Myocyte (in vitro differentiated cells): ENCODE measurements at places on chromosomes 7 and 10. TPM values are rescaled to one million over a fixed set of nuclear protein-coding genes. Genes with fewer than 3 reads are reported as not detected.

The NRG3 gene
- not detected in 2 replicates for total RNA-seq

The SEMA3C gene
- total RNA-seq, result 165 and 180 TPM in 2 replicates

The OPN1SW gene
- 2.8 and 3.4 TPM in 2 replicates for total RNA-seq

The PRKG1 gene
- total RNA-seq, result 14.8 and 26.7 TPM in 2 replicates

The NPC1L1 gene
- total RNA-seq, result not detected in 2 replicates

The UCN3 gene
- not detected in 2 replicates for total RNA-seq

The APBB1IP gene
- total RNA-seq, result not detected in 2 replicates

The HTR5A gene
- total RNA-seq, result not detected in 2 replicates

The CYP3A7 gene
- total RNA-seq, result 0.29 and 0.47 TPM in 2 replicates

The VWA2 gene
- 0.26 and 0.45 TPM in 2 replicates for total RNA-seq

The SLC26A3 gene
- total RNA-seq, result not detected in 2 replicates

The DOCK1 gene
- total RNA-seq, result 35.1 and 37.6 TPM in 2 replicates

The CPN1 gene
- not detected in 2 replicates for total RNA-seq

The MOGAT3 gene
- not detected in 2 replicates for total RNA-seq

The LRRD1 gene
- 0.26 and 0.29 TPM in 2 replicates for total RNA-seq

The HOXA3 gene
- total RNA-seq, result 1.7 and 4.4 TPM in 2 replicates

The SDK1 gene
- total RNA-seq, result 1.9 and 2.8 TPM in 2 replicates

The GNB2 gene
- total RNA-seq, result 96.5 and 115 TPM in 2 replicates

The MBL2 gene
- not detected in 2 replicates for total RNA-seq

The PCDH15 gene
- not detected in 2 replicates for total RNA-seq

The OR6V1 gene
- total RNA-seq, result not detected in 2 replicates

The VENTX gene
- 0.05 TPM in 1 of 2 replicates, not detected in the other for total RNA-seq

The DGKB gene
- 3.7 and 4.1 TPM in 2 replicates for total RNA-seq

The MSANTD7 gene
- 15.2 and 15.9 TPM in 2 replicates for total RNA-seq

The CPA2 gene
- total RNA-seq, result not detected in 2 replicates

The BAMBI gene
- total RNA-seq, result 0.47 and 4.6 TPM in 2 replicates

The SPAM1 gene
- not detected in 2 replicates for total RNA-seq

The GCC1 gene
- total RNA-seq, result 21.4 and 22.5 TPM in 2 replicates

The SYT15B gene
- total RNA-seq, result not detected in 2 replicates

The WEE2 gene
- not detected in 2 replicates for total RNA-seq

The STEAP2 gene
- 6.9 and 7.1 TPM in 2 replicates for total RNA-seq

The CALCR gene
- total RNA-seq, result not detected in 2 replicates

The PNLIPRP3 gene
- total RNA-seq, result 0.56 and 0.99 TPM in 2 replicates
